ENCODE measurements at places on chromosomes 7 and 10.
A peak's percentile ranks its signal among the peaks of the same experiment; 100 is the strongest.

DNA sequence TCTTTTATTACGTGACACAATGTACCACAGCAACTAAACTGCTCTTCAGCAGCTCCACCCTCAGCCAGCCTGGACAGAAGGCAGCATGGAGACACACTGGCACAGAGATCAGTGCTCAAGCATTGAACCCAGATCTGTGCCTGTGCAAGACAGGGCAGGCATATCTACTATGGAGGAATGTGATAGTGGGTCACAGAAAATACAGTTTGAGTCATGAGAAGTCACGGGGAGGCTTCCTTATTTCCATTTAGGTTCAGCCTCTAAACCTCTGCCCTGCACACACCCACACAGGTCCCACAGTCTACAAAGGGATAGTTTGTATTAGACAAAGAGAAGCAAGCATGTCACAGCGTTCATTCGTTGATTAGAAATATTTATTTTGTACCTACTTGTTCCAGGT is 187.4 kb upstream of the AGR3 start:
- DNase-seq, result no peak

GRCh38 chr7:54596747-54597146 is 54.6 kb downstream of the VSTM2A start:
- no peak for DNase-seq

- no peak for DNase-seq
Observed at GRCh38 chr10:110858297-110858934, 13.3 kb upstream of the PDCD4 start.

DNA sequence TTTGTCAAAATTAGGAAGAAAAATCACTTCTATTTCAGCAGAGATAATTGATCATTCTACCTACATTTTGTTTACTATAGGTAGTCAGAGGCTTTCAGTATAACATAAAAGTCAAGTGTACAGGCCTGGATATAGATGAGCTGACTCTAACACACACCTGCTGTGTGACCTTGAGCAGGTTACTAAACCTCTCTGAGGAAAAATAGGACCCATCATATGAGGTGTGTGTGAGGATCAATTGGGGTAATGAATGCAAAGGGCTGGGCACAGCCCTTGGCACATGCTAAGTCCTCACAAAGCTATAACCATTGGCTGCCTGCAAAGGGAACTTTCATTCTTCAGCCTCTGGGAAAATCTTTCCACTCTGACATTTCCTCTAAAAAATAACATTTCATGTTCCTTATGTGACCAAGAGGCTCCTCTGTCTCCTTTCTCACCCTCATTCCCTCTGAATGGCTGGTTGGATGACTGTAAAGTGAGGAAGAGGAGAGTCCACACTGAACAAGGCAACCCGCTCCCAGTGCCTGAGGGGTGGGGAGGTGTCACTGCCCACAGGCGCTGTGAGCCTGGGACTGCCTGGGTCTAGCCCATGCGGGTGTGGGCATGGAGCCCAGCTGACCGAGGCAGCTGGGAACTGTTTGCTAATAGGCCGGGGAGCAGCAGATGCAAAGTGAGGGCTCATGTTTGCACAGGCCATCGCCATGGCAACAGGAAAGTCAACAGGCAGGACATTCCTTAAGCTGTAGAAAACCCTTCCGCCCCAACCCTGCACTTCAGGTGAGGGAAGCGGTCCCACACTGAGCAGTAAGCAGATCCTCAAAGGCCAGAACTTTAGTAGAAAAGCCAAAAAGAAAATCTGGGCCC is 36.8 kb downstream of the MYOF start:
- DNase-seq, result peak; percentile 96

DNA sequence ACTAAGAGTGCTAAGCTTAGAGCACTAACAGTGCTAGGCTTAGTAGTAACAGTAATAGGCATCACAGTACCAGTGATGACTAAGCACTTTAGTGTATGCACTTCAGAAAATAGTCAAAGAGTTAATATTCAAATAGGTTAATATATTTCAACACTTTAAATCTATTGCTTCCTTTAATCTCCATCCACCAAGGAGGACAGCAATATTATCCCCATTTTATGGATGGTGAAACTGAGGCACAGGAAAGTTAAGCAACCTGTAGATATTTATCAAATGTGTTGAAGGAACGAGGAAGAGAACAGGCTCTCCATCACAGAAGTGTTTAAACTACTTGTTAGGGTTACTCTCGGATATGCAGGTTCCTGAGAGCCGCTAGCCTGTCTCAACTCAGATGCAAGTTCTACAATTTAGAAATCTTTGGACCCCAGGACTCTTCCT is 165.5 kb downstream of the PRKAG2 start:
- DNase-seq, result no peak

DNA sequence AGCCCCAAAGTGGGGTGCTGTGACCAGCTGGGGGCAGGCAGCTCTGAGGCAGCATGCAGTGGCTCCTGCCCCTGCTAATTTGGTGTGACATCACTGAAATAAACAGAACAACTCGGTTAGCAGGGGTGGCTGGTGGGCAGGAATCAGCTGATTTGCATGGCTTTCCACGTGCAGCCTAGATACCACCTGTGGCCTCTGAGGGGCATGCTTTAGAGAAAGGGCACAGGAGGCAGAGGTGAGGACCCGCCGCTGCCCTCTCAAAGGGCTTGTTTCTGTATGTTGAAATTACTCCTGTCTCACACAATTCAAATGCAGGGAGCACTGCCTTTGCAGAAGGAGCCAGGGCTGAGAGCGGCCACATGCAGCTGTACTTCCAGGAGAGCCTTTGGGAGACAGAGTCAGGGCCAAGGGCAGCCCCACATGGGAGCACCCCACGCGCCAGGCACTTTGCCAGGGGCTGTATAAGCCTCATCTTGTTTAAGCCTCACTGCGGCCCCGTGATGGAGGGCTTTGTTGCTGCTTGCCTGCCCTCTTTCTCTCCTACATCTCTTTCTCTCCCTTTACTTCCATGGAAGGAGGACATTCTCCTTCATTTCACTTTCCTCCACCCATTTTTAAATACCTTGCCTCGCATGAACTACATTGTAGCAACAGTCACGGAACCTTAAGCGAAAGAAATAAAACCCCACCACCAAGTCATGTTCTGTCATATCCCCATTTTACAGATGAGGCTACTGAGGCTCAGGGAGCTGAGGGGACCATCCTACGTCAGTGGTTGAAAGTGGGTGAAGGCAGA is 137.7 kb downstream of the ZMIZ1 start:
- no peak for DNase-seq

DNA sequence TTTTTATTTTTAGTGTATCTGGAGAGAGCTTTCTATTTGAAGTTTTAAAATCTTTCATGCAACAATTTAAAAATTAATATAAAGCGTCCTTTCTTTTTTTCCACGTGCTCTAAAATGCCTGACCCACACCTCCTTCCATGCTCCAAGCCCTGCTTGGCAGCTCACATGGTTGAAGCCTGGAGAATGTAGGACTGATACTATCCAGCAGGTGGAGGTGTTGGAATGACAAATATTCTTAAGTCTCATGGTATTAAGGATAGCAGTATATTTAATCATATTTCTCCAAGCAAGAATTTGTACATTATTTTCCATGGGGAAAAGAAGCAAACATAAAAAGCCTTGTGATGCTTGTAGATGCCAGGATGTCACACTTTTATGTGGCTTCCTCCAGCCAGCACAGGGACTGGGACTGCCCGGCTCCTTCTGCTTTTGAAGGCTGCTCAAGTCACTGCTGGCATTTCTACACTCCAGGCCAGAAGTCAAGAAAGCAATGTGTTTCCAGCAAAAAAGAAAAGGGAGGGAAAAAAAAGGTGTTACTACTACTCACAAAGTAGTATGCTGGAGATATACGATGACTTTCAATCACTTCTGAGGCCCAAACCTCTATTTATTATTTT is 49.7 kb downstream of the BZW2 start:
- peak; percentile 61 for DNase-seq

- no peak for DNase-seq
Observed at GRCh38 chr7:7178081-7178480, 4.3 kb upstream of the C1GALT1 start.

DNA sequence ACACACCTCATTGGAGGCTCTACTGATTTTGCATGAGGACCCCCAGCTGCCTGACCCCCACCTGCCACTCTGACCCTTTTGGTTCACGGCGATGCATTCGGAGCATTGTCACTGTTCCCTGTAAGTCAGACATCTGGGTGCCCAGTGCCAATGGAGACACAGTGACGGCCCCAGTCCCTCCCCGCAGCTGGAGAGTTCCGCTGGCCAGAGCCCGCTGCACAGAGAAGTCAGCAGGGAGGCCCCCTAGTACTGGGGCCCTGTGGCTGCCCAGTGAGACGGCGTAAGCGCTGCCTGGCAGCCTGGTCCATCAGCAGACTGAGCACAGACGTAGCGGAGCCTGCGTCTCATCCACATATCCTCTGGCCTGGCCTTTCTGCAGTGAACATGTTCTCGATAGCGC is 77.5 kb downstream of the NKX6-2 start:
- no peak for DNase-seq

GRCh38 chr7:73582664-73583202 is 4.4 kb upstream of the TBL2 start:
- DNase-seq, result no peak

DNA sequence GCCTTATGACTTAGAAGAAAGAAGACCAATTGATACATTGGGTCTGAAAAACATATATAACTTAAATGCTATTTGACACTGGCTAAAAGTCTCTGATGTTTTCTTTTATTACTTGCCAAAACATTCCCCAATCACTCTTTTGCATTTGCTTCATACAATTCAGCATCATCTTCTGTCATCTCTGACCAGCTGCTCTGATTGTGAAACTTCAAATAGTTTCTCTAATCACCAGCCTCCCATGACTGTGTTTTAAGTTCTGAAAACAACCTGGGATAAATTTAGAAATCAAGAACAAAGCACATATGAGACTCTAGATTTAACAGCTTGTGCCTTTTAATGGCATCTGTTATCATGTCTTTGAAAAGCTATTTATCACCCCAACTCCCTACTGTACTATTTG is 208.4 kb upstream of the KCND2 start:
- DNase-seq, result no peak

DNA sequence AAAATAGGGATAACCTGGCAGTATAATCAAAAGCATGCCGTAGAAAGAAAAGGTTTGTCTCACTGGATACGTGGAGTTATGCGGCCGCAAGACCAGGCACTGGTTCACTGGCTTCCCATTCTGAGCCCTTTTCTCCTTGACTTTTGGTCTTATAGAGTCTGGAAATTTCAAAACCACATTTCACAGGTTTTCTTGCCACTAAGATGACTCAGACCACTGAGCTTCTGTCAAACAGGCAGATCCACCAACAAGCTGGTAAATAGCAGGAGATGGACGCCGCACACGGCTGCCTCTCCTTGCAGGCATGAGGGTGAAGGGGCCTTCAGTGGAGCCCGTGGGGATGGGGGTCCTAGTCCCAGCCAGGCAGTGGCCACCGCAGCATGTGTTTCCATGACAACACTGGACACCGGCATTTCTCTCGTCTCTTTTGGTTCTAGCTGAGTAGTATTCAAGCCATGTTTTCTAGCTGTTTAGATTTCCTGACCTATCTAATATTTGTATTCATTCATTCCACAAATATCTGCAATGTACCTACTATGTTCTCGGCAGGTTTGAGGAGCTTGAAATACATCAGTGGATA is 55.5 kb downstream of the KLF6 start:
- DNase-seq, result no peak
